ENCODE measurements at places on chromosomes 3 and 15.
A peak's percentile ranks its signal among the peaks of the same experiment; 100 is the strongest.

- no peak for DNase-seq
Observed at GRCh38 chr3:179801856-179802255, 149.0 kb downstream of the USP13 start.

- DNase-seq, result no peak
Observed at GRCh38 chr3:48352546-48352945, 19.1 kb upstream of the SPINK8 start.

DNA sequence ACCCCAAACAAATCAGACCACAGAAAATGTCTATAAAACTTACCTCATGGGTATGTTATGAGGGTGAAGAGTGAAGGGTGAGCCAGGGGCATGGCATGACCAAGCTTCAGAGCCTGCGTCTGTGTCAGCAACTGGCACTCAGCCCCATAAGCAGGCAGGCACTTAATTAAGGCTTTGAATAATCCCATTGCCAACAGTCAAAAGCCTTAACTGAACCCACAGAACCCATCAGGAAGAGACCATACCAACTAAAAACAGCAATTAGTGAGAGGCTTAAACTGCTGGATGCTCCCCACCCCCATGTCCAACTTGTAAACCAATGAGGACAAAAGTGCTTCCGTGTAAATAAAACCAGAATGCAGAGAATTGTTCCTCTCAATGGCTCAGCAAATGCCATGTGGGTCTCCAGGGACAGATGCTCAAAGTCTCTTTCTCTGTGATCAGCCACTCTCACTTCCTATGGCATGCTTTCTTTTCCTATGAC is 126.0 kb downstream of the MYLK start:
- DNase-seq, result no peak

- DNase-seq, result no peak
Observed at GRCh38 chr3:122533480-122533879, 18.7 kb upstream of the KPNA1 start.

- DNase-seq, result no peak
Observed at GRCh38 chr3:127684871-127685707, 12.3 kb downstream of the ABTB1 start.

- no peak for DNase-seq
Observed at GRCh38 chr3:159151130-159151529, 349.3 kb downstream of the MFSD1 start.

- peak; percentile 23 for DNase-seq
Observed at GRCh38 chr3:51099794-51100535, 285.1 kb upstream of the MANF start.

- DNase-seq, result no peak
Observed at GRCh38 chr15:41801850-41802455, 25.9 kb upstream of the JMJD7 start.

DNA sequence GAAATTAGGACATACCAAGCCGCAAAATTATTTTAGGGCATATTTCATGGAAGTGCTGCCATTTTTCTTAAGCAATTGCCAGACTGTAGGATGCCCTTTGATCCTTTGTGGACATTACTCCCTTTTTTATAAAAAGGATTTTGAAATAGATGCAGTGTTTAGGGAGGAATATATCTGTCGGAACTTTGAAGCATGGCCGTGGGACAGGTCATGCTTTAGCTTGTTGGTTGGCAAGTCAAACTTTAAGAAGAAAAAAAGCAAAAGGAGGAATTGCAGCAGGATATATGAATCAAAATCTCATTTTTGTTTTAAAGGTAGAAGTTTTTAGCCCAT is 122.1 kb downstream of the MCTP2 start:
- DNase-seq, result no peak

- no peak for DNase-seq
Observed at GRCh38 chr15:76460871-76461270, 124.3 kb downstream of the ISL2 start.

- no peak for DNase-seq
Observed at GRCh38 chr3:117045143-117045542, 335.6 kb downstream of the TUSC7 start.

GRCh38 chr3:49724586-49724985 is 835 bp upstream of the GMPPB start:
- peak; percentile 57 for DNase-seq

GRCh38 chr3:156812521-156813335 is 13.4 kb upstream of the LEKR1 start:
- DNase-seq, result peak; percentile 33

- DNase-seq, result no peak
Observed at GRCh38 chr3:52238193-52238760, 681 bp downstream of the TWF2 start.

DNA sequence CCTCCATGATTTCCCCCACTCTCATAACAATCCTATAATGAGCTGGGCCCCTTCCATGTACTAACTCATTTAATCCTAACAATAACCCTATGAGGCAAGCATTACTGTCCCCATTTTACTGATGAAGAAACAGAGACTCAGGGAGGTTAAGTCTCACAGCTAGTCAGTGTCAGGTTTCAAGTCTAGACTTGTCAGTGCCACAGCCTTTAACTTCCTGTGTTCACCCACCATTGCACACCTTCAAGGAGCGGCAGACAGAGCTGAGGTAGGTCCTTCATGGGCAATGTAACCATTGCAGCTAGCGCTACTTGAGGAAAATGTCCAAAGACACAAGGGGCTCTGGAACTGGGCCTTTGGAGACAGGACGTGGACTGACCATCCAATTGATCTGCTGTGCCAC is 105.8 kb upstream of the CTNNB1 start:
- no peak for DNase-seq

- no peak for DNase-seq
Observed at GRCh38 chr15:33119273-33119672, 75.2 kb downstream of the FMN1 start.

- DNase-seq, result no peak
Observed at GRCh38 chr3:51500632-51501131, 867 bp upstream of the DCAF1 start.

GRCh38 chr3:167084545-167084944 is 295.6 kb downstream of the ZBBX start:
- no peak for DNase-seq

DNA sequence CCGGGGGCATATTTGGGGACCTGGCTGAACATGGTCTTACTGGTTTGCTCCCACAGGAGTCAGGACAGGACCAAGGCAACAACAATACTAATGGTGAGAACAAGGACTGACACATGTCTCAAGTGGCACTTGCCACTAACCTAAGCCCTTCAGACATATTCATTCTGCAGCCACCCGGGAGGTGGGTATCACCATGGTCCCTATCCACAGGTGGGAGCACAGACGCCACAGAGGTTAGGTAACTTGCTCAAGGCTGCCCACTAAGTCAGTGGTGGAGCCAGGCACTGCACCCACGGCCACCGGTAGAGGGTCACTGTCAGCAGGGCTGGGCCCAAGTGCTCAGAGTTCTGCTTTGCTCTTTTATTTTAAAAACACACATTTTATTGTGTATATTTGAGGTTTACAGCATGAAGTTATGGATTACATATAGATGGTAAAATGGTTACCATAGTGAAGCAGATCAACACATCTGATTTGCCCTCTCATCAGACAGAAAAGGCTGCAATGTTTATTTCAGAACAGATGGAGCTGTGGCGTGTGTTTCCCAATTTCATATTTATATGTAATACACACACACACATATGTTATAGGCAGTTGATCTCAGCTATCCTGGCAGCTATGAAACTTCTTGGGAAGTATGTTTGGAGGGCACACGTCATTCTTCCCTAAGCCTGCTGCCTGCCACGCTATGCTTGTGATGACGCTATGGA is 30.0 kb upstream of the SLC41A3 start:
- DNase-seq, result no peak

DNA sequence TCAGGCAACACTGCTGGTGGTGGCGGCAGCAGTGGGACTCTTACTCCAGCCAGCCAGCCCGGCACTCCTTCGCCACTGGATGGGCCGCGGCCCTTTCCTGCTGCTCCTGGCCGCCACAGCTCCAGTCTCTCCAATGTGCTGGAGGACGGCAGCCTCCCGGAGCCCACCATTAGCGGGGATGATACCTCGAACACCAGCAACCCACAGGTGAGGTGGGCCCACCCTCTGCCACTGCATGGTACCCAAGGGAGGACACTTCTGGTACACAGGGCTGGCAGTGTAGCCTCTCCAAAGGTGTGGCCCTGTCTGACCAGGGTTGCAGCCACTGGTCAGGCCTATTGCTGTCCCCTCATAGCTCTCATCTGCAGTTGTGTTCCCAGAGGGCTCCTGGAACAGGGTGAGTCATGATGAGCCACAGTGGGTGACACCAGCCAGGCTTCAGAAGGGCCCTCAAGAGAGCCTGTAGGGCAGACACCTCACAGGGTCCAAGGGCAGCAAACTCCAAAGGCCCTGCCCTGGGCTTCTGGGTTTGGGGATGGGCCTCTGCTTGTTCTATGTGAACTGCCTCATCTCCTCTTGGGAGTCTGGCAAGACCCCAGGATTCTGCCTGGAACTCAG is 20.8 kb downstream of the NBEAL2 start:
- DNase-seq, result no peak

- no peak for DNase-seq
Observed at GRCh38 chr15:68846851-68847439, 26.2 kb upstream of the ANP32A start.

Measured in GM10248 (cell line).